ENCODE measurements at places on chromosomes 6 and 20.

GRCh38 chr6:168289571-168289962 lies 30.0 kb downstream of the DACT2 start:
- no peak for DNase-seq

DNA sequence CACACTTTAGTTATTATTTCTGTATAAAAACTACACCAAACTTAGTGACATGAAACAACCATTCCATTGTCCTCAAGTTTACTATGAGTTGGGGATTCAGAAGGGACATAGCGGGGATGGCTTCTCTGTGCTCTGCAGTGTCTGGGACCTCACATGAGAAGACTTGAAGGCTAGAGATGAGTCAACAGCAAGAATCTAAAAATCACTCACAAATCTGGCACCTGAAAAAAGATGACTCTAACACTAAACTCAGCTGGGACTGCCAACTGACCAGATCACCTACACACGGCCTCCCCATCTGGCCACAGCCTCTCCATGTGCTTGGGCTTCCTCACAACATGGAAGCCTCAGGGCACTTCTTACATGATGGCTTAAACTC lies 63.0 kb upstream of the EYA2 start:
- no peak for DNase-seq

DNA sequence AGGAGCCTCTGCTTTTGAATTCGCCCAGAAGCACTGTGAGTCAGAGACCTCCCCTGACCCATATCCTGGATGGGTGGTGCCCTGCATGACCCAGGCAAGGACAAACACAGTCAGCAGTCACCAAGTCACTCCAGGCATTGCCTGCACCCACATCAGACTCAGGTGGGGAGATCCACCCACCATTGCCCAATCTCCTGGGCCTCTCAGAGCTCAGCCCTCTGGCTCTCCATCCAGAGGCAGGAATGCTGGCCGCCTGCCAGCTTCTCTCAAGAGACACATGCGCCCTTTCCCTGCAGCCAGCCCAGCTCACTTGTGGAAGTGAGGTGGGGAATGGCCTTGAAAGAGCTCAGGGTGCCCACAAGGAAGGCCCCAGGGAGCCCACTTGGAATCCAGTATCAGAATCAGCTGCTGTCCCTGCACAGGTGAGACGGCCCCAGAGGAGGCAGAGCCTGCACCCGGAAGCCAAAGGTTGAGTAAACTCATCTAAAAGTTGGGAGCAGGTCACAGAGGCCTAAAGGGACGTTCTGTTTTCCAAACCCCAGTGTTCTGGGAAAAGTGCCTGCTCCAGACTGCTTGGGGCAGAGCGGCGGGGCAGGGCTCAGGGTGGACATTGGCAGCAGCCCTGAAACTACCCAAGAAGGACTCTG lies 129.8 kb downstream of the PREX1 start:
- DNase-seq = peak; percentile 47

GRCh38 chr6:45433533-45434380 lies 56.0 kb upstream of the SUPT3H start:
- no peak for DNase-seq

DNA sequence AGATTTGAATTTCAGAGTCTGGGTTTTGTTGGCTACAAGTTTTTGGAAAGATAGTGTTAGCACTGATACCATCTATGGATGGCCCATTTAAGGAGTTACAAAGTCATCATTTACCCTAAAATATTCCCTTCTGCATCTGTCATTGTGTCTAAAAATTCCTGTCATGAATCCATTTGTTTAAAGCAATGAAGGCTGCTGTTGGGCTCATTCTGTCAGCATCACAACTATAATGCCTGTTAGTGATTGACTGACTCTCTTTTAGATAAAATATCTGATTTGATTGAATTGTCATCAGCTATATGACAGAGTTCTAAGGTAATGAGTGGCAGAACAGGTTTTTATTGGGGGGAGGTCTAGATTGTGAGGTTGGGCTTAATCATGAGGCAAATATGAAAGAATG lies 167.6 kb upstream of the IMPG1 start:
- DNase-seq = no peak

- DNase-seq = peak; percentile 7
Observed at GRCh38 chr6:72589096-72589495, 32.8 kb upstream of the KCNQ5 start.

Data from fibroblast of mammary gland (primary cell).